IPS DF 19.7 (cell line): ENCODE measurements at places on chromosomes 1 and 21.

DNA sequence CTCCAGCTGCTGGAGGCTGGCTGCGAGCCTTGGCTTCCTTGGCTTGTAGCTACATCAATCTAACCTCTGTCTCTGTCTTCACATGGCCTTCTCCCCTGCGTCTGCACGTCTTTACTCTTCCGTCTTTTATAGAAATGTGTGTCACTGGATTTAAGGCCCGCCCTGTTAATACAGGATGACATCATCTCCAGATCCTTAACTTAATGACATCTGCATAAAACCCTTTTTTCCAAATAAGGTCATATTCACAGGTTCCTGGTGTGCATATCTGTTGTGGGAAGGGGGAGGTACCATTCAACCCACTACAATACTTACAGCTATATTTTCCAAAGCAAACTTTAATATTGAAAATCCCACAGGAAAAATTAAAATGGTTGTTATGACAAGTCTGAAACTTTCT, 165.3 kb upstream of the FOXD3 start:
- DNase-seq: no peak

DNA sequence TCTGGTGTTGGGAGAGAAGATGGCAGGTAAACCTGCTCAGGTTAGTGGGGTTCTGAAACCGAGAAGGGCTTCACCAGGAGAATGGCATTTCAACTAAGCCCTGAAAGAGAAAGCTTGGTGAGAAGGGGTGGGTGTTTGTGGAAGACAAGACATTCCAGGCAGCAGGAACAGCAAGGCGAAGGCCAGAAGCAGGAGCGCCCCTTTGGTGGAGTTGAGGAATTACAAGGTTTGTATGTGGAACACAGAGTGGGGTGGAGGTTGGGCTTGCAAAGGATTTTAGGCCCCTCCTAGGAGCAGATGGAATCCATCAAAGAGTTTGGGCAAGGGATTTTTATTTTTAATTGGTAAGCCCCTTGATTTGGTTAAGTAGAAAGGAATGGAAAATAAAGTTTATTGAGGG, 24.8 kb upstream of the ELOA start:
- DNase-seq: peak; percentile 87

GRCh38 chr1:106907795-106908194, 148.7 kb upstream of the PRMT6 start:
- no peak for DNase-seq

DNA sequence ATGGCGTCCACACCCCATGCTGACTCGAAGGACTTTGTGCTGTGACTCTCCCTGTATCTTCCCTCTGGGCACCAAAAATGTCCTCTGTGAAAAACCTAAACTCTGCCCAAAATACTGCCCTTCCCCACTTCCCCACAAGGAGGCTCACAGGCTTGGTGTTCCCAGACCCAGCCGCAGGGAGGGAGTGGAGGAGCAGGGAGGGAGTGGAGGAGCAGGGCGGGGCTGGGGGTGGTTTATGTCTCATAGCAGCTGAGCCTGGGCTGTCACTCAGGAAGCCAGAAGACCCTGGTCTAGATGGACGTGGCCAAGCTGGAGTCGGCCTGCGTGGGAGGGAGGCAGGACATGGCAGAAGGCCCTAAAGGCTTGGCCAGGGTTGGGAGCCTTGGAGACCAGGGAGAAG, 461.7 kb downstream of the PTPRU start:
- no peak for DNase-seq

- DNase-seq: no peak
These were observed 1148.8 kb upstream of the ADGRL4 start for GRCh38 chr1:80155371-80155770.

DNA sequence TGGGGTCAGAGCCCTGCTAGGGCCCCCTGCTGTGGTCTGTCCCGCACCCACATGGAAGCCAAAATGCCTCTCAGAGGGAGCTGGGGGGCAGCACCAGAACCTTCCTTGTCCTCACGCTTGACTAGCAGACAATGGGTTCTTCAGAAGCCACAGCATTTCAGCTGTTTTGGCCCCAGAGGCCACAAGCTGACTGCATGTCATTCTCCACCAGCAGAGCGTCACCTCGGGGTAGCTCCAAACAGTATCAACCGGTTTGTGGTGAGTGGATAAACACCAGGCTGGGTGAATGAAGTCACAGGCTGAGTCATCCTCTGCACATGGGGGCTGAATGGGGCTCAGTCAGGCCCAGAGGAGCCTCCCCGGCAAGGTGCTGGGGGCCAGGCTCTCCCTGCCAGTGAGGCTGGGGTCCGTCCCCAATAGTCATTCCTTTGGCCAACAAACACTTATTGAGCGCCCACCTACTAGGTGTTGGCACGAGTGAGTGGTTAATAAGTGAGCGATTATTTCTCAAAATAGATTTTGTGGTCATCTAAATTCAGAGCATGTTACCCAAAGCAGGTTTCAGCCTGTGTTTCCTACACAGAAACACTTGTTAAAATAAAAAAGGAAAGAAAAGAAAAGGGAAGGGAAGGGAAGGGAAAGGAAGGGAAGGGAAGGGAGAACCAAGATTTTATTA, 9.1 kb downstream of the OLIG1 start:
- DNase-seq: no peak

DNA sequence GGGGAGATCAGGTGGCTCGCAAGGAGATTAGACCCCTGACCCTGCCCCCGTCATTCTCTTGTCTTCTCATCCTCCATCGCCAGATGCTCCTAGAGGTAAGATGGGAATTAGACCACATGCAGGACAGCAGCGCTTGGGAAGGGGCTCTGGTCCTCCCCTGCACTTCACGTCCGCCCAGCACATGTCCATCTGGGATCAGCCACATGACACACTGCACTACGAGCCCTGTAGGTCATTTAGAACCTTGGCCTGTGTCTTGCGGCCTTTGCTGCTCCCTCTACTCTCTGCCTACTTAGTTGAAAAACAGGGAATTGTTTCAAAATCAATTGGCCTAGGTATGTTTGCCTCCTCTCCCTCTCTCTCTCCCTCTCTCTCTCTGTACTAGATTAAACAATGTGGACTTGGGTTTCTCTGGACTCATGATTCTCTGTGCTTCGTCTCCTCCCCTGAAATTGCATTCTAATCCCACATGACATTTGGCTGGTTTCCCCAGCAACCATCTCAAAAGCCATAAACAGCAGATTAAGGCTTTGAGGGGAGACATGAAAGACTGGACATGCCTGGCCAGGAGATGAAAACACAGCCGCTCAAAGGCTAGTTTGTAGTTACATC, 3.8 kb upstream of the NCMAP start:
- no peak for DNase-seq

GRCh38 chr1:53391982-53392381, 64.1 kb upstream of the LRP8 start:
- DNase-seq: no peak

GRCh38 chr1:15598436-15598835, 13.6 kb upstream of the AGMAT start:
- DNase-seq: no peak

DNA sequence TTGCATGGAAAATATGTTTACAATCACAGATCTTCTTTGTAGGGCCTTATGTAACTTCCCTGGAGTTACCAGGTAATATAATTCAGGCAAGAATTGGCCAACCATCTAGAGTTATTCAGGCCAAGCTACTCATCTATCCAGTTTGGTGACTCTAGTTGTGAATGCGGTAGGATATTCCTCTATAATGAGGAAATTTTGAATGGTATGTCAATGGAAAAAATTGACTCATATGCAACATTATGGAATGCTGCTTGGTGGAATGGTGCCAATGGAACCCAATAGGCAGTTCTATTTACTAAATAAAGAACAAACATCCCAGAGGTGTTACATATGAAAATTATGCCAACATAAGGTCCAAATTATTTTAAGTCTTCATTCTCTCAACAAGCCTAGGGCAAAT, 5.6 kb upstream of the TNFSF18 start:
- DNase-seq: no peak

- peak; percentile 59 for DNase-seq
These were observed 73.2 kb upstream of the ADGRL4 start for GRCh38 chr1:79079770-79080169.

- no peak for DNase-seq
These were observed 447.3 kb downstream of the AGBL4 start for GRCh38 chr1:49576327-49576901.

DNA sequence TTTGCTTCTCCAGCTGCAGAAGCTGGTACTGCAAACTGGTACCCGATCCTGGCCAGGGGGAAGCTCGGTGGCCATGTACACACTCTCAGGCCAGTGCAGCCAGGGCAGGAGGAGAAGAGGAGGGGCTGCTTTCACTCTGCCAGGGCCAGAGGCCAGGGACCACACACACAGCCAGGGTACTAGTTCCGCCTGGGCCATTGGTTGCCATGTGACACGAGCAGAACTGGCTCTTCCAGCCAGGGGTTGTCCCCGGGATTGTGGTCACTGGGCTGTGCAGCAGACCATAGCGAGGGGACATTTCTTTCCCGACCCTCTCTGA, 3.7 kb upstream of the SHISAL2A start:
- no peak for DNase-seq

DNA sequence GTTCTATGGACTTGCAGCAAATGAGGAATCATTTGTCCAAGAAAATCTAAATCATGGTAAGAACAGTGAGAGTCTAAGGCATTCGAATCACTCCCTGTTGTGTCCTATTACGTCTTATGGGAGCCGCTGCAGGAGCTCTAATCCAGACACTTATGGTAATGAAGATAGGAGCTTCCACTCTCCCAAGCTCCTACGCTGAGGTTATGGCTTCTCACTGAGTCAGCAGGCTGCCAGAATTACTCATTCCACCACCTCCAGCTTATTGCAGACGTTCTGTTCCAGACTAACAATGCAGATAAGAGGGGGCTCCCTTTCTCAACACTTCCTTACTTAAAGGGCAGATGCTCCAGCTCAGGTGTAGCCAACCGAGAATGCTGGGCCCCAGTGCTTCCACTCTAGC, 212.6 kb downstream of the GREM2 start:
- no peak for DNase-seq

GRCh38 chr1:25140073-25140797, 92.1 kb downstream of the SYF2 start:
- no peak for DNase-seq
